ENCODE measurements at places on chromosomes 7 and 10. TPM values are rescaled to one million over a fixed set of nuclear protein-coding genes. Genes with fewer than 3 reads are reported as not detected.
A peak's percentile ranks its signal among the peaks of the same experiment; 100 is the strongest.

The PWWP2B gene
- total RNA-seq: 1.2 TPM

DNA sequence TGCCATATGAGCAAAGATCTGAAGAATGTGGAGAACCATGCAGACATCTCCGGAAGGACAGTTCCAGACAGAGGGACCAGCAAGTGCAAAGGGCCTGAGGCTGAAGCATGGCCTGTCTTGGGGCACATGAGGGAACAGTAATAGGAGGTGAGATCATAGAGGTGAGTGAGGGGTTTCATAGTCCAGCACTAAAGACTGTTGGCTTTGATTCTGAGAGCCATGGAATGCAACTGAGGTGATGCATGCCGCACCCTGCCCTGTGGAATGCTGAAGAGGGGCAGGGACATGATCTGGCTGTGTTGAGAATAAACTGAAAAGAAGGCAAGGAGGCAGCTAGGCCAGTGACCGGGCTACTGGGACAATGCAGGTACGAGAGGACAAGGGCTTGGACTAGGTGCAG lies 253.1 kb upstream of the KLF14 start:
- DNase-seq: no peak

DNA sequence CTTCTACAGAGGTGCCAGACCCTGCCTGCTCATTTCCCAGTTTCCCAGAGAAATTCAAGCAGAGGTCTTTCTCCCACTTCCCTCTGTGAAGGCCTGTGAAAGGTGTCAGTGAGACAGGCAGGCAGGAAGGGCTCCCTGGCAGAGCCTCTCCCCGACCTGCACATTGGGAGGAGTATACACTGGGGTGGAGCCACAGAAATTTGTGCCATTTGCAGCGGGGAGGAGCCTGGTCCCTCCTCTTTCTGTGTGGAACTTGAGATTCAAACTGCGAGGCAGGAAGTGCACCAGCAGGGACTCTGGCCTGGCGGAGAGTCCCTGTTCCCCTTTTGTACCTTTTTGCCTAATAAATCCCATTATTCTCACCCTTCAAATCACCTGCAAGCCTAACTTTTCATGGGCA lies 54.6 kb upstream of the OPN4 start:
- DNase-seq: peak; percentile 23

The PNLIPRP3 gene
- total RNA-seq: not detected

The ORAI2 gene
- 52.4 TPM for total RNA-seq

DNA sequence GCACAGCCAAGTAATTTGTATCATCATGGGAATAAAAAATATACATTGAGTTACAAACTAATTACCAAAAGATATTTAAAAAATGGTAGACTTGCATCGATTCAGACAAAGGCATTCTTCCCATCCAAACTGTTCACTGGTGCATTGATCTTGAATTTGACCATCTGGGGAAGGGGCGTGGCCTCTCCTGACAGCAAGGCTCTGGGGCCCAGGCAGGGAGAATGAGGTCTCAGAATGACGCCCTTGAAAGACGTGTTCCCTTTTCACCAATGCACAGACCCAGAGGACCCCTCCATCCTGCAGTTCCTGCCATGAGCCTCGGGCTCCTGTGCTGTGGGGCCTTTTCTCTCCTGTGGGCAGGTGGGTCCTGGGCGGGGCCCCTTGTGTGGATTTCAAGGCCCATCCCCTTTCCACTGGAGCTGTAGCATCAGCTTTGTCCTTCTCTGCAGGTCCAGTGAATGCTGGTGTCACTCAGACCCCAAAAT lies 91.1 kb upstream of the PRSS58 start:
- DNase-seq: no peak

The CTTNBP2 gene
- total RNA-seq: 0.59 TPM

DNA sequence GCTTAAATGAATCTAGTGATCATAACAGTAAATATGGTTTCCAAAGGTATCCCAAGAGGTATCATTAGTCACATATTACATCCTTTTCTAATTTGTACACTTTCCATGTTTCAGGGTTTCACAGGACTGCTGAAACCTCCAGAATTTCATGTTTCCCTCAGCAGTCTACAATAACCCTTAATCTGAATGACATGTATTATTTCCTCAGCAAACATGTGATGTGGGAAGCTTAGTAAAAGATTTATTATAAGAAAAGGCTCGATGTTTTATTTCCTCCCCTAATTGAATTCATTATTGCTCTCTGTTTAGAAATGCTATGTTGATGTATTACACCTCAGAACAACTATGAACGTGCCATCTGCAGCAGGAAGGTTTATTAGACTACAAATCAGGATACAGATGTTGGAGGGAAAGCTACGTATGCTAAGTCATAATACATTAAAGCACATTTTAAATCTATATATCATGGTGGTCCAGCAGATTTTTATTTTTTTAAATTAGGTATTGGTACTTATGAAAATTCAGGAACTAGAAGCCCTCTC lies 52.5 kb upstream of the SKAP2 start:
- no peak for DNase-seq

GRCh38 chr7:29478226-29478625 lies 85.4 kb upstream of the PRR15 start:
- no peak for DNase-seq

DNA sequence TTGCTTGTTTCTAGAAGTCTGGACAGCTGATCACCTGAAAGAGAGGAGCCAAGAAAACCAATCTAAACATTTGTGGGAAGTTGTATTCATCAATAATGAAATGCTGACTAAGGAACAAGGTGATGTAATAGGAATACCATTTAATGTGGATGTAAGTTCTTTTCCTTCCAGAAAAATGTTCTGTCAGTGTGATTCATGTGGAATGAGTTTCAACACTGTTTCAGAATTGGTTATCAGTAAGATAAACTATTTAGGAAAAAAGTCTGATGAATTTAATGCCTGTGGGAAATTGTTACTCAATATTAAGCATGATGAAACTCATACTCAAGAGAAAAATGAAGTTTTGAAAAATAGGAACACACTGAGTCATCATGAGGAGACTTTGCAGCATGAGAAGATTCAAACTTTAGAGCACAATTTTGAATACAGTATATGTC lies 39.8 kb upstream of the ZNF37A start:
- DNase-seq: peak; percentile 26

- DNase-seq: no peak
Observed at GRCh38 chr10:22244001-22244400, 26.2 kb upstream of the EBLN1 start.

The CHAT gene
- not detected for total RNA-seq

The PRPS1L1 gene
- not detected for total RNA-seq

DNA sequence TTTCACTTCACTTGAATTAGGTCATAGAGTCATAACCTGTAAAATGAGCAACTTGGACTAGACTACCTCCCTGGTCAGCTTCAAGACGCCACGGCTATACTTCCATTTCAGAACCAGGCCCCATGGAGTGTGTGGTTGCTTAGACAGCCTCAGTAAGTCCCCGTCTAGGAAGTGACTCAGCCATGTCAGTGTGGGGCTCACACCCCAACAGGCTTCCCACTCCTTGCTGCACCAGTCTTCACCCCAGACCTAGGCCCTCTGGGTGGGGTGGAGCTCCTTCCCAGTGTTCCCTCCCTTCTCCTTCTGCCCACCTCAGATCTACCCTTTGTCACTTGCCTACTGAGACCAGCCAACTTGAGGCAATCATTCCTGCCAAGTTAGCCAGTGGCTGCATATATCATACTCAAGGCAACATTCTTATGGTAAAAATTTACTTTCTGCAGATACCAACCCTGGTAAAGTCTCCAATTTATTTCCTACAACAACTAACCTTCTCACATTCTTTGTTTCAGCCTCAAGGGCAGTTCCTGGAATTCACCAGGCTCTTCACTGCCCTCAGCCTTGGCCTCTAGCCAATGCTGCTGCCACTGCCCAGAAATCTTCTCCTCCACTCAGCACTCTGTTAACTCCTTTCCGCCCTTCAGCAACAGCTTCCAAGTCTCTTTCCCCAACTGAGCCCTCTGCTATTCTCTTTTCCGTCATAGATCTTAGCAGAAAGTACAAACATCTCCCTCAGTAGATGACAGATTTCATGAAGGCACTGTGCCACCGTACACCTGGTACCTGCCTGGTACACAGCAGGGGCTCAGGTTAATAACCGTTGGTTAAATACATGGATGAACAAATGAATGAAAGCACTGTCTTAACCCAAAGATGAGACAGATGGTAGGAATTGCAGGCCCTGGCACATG lies 31.3 kb upstream of the ZNRF2 start:
- peak; percentile 91 for DNase-seq

GRCh38 chr10:126618466-126618865 lies 52.0 kb downstream of the C10orf90 start:
- peak; percentile 24 for DNase-seq

GRCh38 chr7:158861004-158861787 lies 4.8 kb downstream of the DYNC2I1 start:
- DNase-seq: no peak
